ENCODE measurements at places on chromosomes 7 and 10. TPM values are rescaled to one million over a fixed set of nuclear protein-coding genes. Genes with fewer than 3 reads are reported as not detected.

- DNase-seq = no peak
- no peaks in the 10 kb centered on the region for H3K36me3 ChIP-seq
- H3K4me3 ChIP-seq = no peak within 1 kb of the TSS
- H3K4me1 ChIP-seq = no peaks in the 10 kb centered on the region
- H3K27ac ChIP-seq = no peak within 1 kb of the TSS
Measured at GRCh38 chr10:133087679-133088178, at the start of gene ADGRA1. Gene ADGRA1, plus strand, starts transcription at chr10:133087924. Its CDS starts 986 bp downstream, at chr10:133088910.

DNA sequence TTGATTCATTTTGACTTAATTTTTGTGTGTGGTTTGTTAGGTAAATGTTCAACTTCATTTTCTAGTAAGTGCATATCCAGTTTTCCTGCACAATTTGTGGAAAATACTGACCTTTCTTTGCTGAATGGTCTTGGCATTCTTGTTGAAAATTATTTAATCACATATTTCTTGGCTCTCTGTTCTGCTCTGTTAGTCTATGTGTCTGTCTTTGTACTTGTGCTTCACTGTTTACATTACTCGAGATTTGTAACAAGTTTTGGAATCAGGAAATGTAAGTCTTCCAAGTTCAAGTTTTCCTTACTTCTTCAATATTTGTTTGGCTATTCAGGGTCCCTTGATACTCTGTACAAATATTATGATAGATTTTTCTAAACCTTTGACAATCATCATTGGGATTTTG is 838.2 kb upstream of the POM121L12 start:
- H3K27ac ChIP-seq = no peak overlapping the region
- H3K36me3 ChIP-seq = no peaks in the 10 kb centered on the region
- H3K4me1 ChIP-seq = no peaks in the 10 kb centered on the region
- no peak for DNase-seq
- no peak overlapping the region for H3K4me3 ChIP-seq

- H3K27ac ChIP-seq = no peak within 1 kb of the TSS
- H3K4me3 ChIP-seq = peak within 1 kb of the TSS; percentile 27
- no peaks in the 10 kb centered on the region for H3K4me1 ChIP-seq
- H3K27me3 ChIP-seq = no peaks in the 10 kb centered on the region
Measured at GRCh38 chr7:139523199-139523941, at the start of gene CLEC2L. Gene CLEC2L, plus strand, starts transcription at chr7:139523685. Its CDS starts 243 bp downstream, at chr7:139523928.

The TNS3 gene
- 44.4 TPM for total RNA-seq

- H3K36me3 ChIP-seq = no peaks in the 10 kb centered on the region
- no peaks in the 10 kb centered on the region for H3K27me3 ChIP-seq
- no peaks in the 10 kb centered on the region for H3K4me1 ChIP-seq
- no peak overlapping the region for H3K4me3 ChIP-seq
- DNase-seq = no peak
Measured at GRCh38 chr10:17123961-17124360, 5.7 kb downstream of the CUBN start.

DNA sequence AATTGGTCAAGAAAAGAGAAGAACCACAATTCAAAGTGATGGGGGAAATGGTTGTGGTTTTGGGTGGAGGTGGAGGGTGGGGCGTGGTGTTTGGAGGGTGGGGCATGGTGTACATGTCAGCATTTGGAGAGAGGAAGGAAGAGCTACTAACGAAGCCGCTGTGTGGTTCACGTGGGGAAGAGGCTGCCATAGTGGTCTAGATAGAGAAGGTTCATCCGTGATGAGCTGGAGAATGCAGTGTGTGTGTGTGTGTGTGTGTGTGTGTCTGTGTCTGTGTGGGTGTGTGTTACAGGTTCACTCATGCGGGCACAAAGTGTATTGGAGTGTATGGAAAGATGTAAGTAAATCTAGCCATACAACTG is 6.1 kb upstream of the VCL start:
- no peak overlapping the region for H3K4me3 ChIP-seq
- no peak for DNase-seq
- no peaks in the 10 kb centered on the region for H3K36me3 ChIP-seq
- H3K27me3 ChIP-seq = no peaks in the 10 kb centered on the region

The CH25H gene
- 1.8 TPM for total RNA-seq

The FAM25A gene
- total RNA-seq = not detected

DNA sequence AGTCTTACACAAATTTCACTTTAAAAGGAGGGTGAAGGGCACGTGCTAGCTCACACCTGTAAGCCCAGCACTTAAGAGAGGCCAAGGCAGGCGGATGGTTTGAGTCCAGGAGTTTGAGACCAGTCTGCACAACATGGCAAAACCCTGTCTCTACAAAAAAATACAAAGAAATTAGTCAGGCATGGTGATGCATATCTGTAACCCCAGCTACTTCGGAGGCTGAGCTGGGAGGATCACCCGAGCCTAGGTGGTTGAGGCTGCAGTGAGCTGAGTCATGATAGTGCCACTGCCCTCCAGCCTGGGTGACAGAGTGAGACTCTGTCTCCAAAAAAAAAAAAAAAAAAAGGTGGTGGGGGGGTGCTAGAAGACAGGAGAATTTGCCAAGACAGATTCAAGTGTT is 237.3 kb upstream of the KLF14 start:
- DNase-seq = no peak
- H3K4me3 ChIP-seq = no peak overlapping the region
- peaks cover 21% of the 10 kb centered on the region for H3K4me1 ChIP-seq
- H3K27ac ChIP-seq = no peak overlapping the region
- H3K27me3 ChIP-seq = no peaks in the 10 kb centered on the region
- H3K36me3 ChIP-seq = peaks cover 17% of the 10 kb centered on the region

- H3K36me3 ChIP-seq = no peaks in the 10 kb centered on the region
- no peaks in the 10 kb centered on the region for H3K4me1 ChIP-seq
- no peak for DNase-seq
- H3K27me3 ChIP-seq = no peaks in the 10 kb centered on the region
- H3K4me3 ChIP-seq = no peak overlapping the region
Measured at GRCh38 chr10:101113890-101114403, 17.2 kb upstream of the TLX1 start.

- no peak overlapping the region for H3K4me3 ChIP-seq
- no peaks in the 10 kb centered on the region for H3K36me3 ChIP-seq
- H3K27me3 ChIP-seq = no peaks in the 10 kb centered on the region
- no peak for DNase-seq
- no peaks in the 10 kb centered on the region for H3K4me1 ChIP-seq
Measured at GRCh38 chr7:115319541-115319940, 397.6 kb downstream of the MDFIC start.

Data from right atrium auricular region (tissue), 2 donors.